ENCODE measurements at places on chromosomes 7 and 10.

GRCh38 chr10:97475936-97476594 is 22.2 kb downstream of the MMS19 start:
- DNase-seq = no peak

DNA sequence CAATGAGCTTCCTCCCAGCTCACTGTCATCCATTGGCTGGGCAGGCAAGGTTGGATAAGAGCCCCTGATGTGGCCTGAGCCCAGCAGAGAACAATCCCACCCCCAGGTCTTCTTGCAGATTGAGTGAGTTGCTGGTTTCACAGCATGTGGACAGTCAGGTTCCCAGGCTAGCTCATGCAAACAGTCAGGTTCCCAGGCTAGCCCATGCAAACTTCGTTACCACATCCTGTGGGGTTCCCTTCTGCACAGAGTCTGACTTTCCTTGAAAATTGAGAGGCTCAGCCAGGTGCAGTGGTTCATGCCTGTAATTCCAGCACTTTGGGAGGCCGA is 67.1 kb downstream of the TMEM130 start:
- no peak for DNase-seq

- DNase-seq = no peak
Observed at GRCh38 chr7:21656796-21657195, 114.0 kb downstream of the DNAH11 start.

GRCh38 chr10:117860823-117861222 is 185.9 kb downstream of the RAB11FIP2 start:
- DNase-seq = no peak

DNA sequence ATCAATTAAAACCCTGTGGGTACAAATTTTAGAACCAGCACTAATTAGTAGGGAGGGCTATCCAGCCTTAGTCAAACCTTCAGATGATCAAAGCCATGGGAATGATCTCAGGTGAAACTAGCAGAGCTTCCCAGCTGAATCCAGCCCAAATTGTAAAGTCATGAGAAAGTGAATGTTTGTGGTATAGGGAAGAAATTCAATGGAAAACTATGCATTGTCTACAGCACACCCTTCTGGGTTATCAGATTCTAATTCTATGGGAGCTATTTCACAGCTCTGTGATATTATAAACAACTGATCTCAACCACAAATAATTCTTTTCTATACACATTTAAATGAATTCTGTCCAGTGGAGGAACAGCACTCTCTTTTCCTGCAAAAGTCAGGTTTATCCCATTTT is 24.6 kb upstream of the BMPER start:
- no peak for DNase-seq

DNA sequence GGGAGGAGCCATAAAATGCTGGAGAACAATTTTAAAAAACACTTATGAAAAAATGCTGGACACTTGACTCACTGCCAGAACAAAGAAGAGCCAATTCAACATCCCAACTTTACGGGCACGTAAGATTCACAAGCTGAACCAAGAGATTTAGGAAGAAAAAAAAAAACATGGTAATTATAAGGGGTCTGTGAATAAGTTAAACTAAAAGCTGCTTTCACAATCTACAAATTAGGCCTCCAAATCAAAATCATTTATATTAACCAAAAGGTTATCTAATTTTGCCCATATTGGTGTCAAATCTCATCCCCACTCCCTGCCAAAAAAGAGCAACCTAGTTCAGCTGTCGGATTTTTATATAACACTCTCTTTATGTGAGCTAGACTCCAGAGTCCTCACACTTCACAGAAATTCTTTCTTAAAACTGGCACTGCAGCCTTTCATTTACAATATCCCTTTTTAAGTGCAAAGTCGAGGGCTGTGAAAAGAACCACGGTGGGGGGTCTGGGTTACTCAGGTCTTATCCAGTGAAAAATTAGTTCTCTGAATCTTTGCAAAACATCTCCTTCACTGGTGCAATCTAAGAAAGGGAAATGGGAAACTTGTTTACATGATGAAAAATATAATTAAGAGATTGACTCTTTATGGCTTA is 30.4 kb upstream of the DGKI start:
- DNase-seq = no peak

DNA sequence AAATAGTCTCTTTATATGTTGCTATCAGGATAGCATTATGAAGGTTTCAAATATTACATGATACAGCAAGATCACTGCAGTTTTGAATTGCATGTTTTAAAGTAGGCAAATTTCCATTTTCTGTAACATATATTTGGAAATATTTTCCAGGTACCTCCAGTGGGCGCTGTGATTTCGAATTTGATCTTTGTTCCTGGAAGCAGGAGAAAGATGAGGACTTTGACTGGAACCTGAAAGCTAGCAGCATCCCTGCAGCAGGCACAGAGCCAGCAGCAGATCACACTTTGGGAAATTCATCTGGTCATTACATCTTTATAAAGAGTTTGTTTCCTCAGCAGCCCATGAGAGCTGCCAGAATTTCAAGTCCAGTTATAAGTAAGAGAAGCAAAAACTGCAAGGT is 299.0 kb downstream of the MALRD1 start:
- no peak for DNase-seq

- DNase-seq = no peak
Observed at GRCh38 chr10:15801147-15801546, 59.2 kb downstream of the MINDY3 start.

- peak; percentile 70 for DNase-seq
Observed at GRCh38 chr10:784403-785088, 95.1 kb upstream of the DIP2C start.

DNA sequence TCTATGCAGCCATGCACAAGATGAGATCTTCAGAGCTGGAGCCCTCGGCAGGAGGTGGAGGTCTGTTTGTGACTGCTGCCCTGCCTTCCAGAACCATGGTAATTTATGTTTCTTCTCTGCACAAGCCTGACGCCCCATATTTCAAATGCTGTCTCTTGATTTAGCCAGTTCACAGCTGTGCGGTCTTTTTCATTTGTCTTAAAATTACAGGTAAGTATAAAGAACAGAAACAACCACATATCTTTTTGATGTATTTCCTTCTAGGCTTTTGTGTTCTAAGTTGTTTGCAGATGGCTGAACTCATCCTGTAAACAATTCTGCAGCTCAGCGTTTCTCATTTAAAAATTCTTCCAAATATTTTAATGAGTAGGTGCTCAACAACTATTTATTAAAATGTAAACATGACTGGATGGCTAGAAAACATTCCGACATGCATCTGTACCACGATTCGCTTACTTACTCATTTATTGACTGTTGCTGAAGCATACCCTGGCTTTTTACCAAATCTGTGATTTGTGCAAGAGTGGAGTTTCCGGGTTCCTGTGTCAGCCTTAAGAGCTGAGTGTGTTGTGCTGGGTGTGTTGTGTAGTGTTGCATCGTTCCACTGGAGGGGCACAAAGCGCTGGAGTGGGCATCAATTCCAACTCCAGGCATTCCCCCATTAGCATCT is 58.9 kb downstream of the PIP4K2A start:
- no peak for DNase-seq

DNA sequence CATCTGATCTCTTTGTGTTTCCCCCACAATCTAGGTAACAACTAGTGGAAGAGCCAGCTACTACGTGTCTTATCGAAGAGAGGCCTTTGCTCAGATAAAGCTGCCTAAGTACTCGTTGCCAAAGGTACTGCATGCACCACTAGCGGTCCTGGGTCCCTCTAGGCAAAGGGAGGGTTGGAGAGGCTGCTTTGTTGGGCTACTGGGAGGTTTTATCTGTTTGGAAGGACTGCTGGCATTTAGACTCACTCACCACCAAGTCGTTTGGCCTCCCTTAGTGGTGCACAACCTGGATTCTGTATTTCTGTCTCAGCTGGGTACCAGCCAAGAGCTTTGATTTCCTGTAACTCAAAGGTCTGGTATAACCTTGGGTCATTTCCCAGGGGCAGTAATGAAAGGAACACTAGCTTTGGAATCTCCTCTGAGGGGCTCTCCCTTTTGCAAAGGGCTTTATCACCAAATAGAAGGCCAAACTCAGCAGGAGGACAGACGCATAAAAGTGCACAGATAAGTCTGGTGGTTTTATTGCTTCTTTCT is 498.3 kb downstream of the SORCS3 start:
- DNase-seq = no peak

DNA sequence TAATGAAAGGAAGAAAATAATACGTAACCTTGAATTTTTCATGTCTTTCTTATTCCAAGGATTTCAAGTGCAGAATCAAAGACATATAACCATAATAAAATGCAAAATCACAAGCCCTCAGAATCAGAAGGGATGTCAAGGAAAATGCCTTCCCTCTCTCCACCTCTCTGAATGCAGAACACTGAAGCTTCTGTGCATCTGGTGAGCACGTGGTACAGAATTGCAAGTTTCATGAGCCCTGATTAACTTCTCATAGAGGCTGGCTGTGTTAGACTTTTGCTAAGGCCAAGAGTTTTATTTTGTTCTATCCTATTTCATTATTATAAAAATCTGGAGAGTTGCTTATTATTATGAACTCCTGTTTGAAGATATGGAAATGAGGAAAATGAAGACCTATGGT is 533.7 kb upstream of the POM121L12 start:
- DNase-seq = no peak

GRCh38 chr10:62681211-62681940 is 123.1 kb upstream of the ADO start:
- DNase-seq = peak; percentile 68

DNA sequence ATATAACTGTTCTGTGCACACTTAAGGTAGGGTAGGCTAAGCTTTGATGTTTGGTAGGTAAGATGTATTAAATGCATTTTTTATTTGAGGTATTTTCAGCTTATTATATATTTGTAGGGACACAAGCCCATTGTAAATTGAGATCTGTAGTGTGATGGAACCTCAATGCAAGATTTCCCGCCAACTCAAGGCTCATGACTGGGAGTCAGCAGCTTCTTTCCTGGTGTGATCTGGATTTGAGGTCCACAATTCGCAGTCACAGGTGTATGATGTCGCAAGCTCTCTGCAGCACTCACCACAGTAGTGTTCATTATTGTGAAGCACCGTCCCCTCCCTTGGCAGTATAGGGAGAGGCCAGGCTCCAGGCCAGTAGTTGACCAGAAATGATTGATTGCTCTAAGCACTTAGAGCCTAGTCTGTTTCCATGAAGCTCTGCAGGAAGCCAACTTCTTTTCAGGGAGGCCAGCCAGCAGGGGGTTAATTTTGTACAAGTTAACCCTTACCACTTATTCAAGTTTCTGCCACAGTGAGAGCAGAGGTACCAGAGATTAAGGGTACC is 54.9 kb downstream of the SEM1 start:
- DNase-seq = no peak

DNA sequence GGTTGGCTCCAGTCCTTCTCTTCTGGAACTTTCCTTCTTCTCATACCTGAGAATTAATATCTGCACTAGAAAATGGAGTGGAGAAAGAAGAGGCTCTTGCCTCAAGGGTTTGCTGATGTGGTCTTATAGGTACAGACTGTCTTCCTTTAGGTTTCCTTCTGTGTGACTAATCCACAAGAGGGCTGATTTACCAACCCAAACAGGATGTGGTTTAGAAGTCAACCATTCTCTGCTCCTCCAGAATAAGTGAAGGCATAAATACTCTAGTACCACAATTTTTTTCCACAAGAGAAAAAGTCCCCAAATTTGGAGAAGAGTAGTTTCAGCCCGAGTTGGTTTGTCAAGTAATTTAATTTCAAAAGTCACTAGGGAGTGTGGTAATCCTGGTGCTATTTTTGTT is 85.8 kb downstream of the NRP1 start:
- no peak for DNase-seq

DNA sequence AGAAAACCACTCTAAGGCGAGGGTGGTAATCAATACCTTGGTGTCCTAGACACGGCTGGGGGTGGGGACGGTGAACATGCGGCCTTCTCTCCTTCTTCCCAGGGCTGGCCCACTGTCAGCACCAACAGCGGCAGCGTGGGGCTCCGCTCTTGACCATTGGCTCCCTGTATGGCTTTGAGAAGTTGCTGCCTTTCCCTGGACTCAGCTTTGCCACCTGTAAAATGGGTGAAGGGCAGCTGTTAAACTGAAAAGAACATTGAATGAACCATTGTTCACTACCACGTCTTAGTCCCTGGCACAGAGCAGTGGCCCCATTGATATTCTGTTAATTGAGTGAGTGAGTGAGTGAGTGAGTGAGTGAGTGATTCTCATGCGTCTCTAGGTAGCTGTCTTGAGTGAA is 95.3 kb downstream of the ZMIZ1 start:
- no peak for DNase-seq

- no peak for DNase-seq
Observed at GRCh38 chr10:28678687-28679457, 1.6 kb downstream of the BAMBI start.

DNA sequence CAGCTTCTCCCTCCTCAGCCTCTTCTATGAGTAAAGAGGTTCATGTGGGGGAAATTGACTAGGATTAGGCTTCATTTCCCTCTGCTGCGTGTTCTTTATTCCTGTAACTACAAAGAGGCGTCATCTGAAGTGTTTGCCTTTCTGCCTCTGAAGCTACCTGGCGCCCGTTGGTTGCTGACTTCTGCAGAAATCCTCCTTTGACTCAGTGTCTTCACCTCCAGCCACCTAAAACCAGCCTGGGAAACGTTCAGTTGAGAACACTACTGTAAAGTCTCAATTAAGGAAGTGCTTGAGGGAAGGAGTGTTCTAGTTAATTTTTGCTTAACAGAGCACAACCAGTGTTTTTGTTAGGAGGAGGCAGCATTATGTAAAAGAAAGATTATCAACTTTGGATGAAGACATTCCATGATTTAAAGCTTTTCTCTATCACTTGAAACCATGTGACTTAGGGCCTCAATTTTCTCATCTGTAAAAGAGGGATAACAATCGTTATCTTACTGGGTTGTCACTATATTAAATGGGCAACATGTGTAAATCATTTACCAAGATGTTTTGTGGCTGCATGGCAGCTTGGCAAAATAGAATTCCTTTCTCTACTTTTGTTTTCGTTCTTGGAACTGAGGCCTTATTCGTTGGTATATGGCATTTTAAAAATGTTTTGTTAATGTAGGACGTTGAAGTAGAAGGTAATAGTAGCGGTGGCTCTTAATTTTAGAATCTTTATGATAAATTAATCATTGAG is 642.9 kb downstream of the SDK1 start:
- no peak for DNase-seq

DNA sequence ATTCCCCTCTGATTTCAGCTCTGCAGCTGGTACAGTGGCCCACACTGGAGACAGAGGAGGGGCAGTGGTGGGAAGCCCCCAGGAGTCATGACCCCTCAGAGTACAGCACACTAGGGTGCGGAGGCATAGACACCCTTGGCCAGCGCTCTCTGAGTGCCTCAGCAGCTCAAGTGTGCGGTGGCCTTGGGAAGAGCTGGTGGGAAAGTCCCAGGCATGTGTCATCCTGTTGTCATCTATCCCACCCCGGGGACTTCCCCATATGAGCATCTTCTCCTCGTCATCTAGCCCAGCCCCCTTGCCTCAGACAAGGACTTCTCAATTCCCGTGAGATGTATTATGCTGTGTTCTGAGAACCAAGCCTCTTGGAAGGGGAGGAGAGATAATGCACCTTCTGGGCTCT is 15.6 kb upstream of the PPIF start:
- peak; percentile 77 for DNase-seq

Data from stimulated activated CD4-positive, alpha-beta T cell treated with anti-CD3 and anti-CD28 coated beads, Interleukin-2, amount 100 ng/mL, for 48 hours (primary cell).